ENCODE measurements at places on chromosomes 3 and 15. TPM values are rescaled to one million over a fixed set of nuclear protein-coding genes. Genes with fewer than 3 reads are reported as not detected.

Gene ATP13A5
- total RNA-seq: 0.61 TPM

Gene SYNM
- total RNA-seq: 18.1 TPM

Gene FBXL2
- 4.0 TPM for total RNA-seq

Gene COL6A5
- 0.76 TPM for total RNA-seq

Gene C3orf49
- total RNA-seq: not detected

Gene GOLGA6L2
- not detected for total RNA-seq

Gene ALDH1A2
- 0.44 TPM for total RNA-seq

Gene SLC38A3
- total RNA-seq: not detected

Gene CCR9
- total RNA-seq: not detected

Gene CD200R1
- total RNA-seq: 3.1 TPM

Gene CSNK1G1
- 15.0 TPM for total RNA-seq

Gene ARHGEF26
- total RNA-seq: 9.4 TPM

Gene SI
- not detected for total RNA-seq

Gene UPK1B
- 1.3 TPM for total RNA-seq

Gene SPRED1
- total RNA-seq: 6.2 TPM

Gene RETNLB
- total RNA-seq: not detected

Gene C2CD4A
- 0.19 TPM for total RNA-seq

Gene SLC9A9
- 22.3 TPM for total RNA-seq

Gene TMEM207
- total RNA-seq: not detected

Gene NRG4
- total RNA-seq: 0.92 TPM

Gene GLDN
- 0.64 TPM for total RNA-seq

Gene CTXND1
- total RNA-seq: not detected

Gene MEX3B
- total RNA-seq: 0.26 TPM

Gene DIS3L
- total RNA-seq: 24.8 TPM

Gene SPESP1
- 1.4 TPM for total RNA-seq

Gene ULK4
- 6.9 TPM for total RNA-seq

Gene AP3B2
- total RNA-seq: 3.2 TPM

Gene PPP4R2
- total RNA-seq: 22.7 TPM

Gene MTHFS
- 8.5 TPM for total RNA-seq

Gene RNU5B-1
- not detected for total RNA-seq

Gene PLA1A
- total RNA-seq: not detected

Gene ARRDC4
- total RNA-seq: 11.1 TPM

Gene UROC1
- not detected for total RNA-seq

Gene PRR23E
- total RNA-seq: not detected

Gene ARPIN
- total RNA-seq: 11.7 TPM

Gene ECE2
- total RNA-seq: not detected

Gene TRPC1
- total RNA-seq: 0.91 TPM

Gene ARL13B
- total RNA-seq: 9.0 TPM

Gene GPR62
- total RNA-seq: not detected

Gene FSD2
- total RNA-seq: not detected

Gene RTP1
- not detected for total RNA-seq
